ENCODE measurements at places on chromosomes 12 and 14.
A peak's percentile ranks its signal among the peaks of the same experiment; 100 is the strongest.

GRCh38 chr12:85568395-85569103 is 267.7 kb downstream of the RASSF9 start:
- H3K4me1 ChIP-seq, result no peaks in the 10 kb centered on the region
- H3K27ac ChIP-seq, result no peak overlapping the region
- H3K36me3 ChIP-seq, result no peaks in the 10 kb centered on the region
- no peak for DNase-seq
- H3K4me3 ChIP-seq, result no peak overlapping the region

GRCh38 chr12:69846976-69847375 is 21.9 kb downstream of the MYRFL start:
- H3K27me3 ChIP-seq, result peaks cover 3% of the 10 kb centered on the region
- H3K36me3 ChIP-seq, result no peaks in the 10 kb centered on the region
- no peak for DNase-seq
- no peak overlapping the region for H3K27ac ChIP-seq
- H3K4me1 ChIP-seq, result no peaks in the 10 kb centered on the region

- H3K36me3 ChIP-seq, result no peaks in the 10 kb centered on the region
- H3K27me3 ChIP-seq, result no peaks in the 10 kb centered on the region
- no peak overlapping the region for H3K4me3 ChIP-seq
Measured at GRCh38 chr12:28869197-28869596, 279.9 kb upstream of the FAR2 start.

GRCh38 chr14:39726563-39726962 is 294.3 kb upstream of the FBXO33 start:
- no peak overlapping the region for H3K4me3 ChIP-seq
- no peaks in the 10 kb centered on the region for H3K36me3 ChIP-seq
- H3K4me1 ChIP-seq, result no peaks in the 10 kb centered on the region
- H3K27ac ChIP-seq, result no peak overlapping the region
- no peak for DNase-seq

- peaks cover 39% of the 10 kb centered on the region for H3K4me1 ChIP-seq
- peaks cover 2% of the 10 kb centered on the region for H3K36me3 ChIP-seq
- peak overlapping the region; percentile 82 for H3K27ac ChIP-seq
- peak; percentile 88 for DNase-seq
- no peaks in the 10 kb centered on the region for H3K27me3 ChIP-seq
- H3K4me3 ChIP-seq, result peak overlapping the region; percentile 29
Measured at GRCh38 chr12:47717443-47718193, 7.7 kb downstream of the ENDOU start.

- H3K4me1 ChIP-seq, result no peaks in the 10 kb centered on the region
- H3K36me3 ChIP-seq, result peaks cover 7% of the 10 kb centered on the region
- DNase-seq, result no peak
Measured at GRCh38 chr14:50191499-50191898, 39.9 kb downstream of the SOS2 start.

- H3K27me3 ChIP-seq, result no peaks in the 10 kb centered on the region
- DNase-seq, result no peak
- no peak overlapping the region for H3K4me3 ChIP-seq
- peaks cover 2% of the 10 kb centered on the region for H3K36me3 ChIP-seq
- H3K27ac ChIP-seq, result no peak overlapping the region
Measured at GRCh38 chr12:116026768-116027550, 250.5 kb downstream of the MED13L start.

- no peak overlapping the region for H3K4me3 ChIP-seq
- no peaks in the 10 kb centered on the region for H3K27me3 ChIP-seq
- H3K4me1 ChIP-seq, result peaks cover 4% of the 10 kb centered on the region
- H3K36me3 ChIP-seq, result peaks cover 50% of the 10 kb centered on the region
- no peak for DNase-seq
Measured at GRCh38 chr12:26921886-26922285, 15.9 kb downstream of the INTS13 start.

All from activated CD4-positive, alpha-beta T cell treated with anti-CD3 and anti-CD28 coated beads, Interleukin-2, amount 10 ng/mL, durations not matched to agents 24 days and 14 days (primary cell).